Body of pancreas (tissue), 4 donors: ENCODE measurements at places on chromosomes 6 and 20.

DNA sequence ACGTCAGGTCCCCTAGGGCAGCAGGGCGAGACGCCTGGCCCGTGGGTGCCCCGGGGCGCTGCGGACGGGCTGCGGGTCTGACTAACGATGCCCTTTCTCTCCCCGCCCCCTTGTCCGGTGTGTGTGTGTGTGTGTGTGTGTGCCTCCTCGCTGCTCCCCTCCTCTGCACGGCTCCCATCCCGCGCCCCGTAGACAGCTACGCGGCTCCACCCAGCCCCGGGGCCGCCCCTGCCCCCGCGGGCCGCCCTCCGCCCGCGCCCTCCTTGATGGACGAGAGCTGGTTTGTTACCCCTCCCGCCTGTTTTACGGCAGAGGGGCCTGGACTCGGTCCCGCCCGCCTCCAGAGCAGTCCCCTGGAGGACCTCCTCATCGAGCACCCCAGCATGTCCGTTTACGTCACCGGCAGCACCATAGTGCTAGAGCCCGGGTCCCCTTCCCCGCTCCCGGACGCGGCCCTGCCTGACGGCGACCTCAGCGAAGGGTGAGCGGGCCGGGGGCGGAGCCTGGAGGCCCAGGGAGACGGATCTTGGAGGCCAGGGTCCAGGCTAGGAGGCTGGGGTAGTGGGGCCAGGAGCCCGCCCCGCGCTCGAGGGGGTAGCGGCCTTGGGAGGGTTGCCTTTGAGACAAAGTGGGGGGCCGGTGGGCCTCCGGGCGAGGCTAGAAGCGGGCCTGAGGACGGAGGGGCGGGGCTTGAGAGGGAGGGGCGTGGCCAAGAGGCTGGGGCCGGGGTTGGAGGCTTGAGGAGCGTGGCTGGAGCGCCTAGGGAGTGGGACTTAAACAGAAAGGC is 5.1 kb downstream of the TP53INP2 start:
- DNase-seq = peak; percentile 77

- DNase-seq = peak; percentile 15
Observed at GRCh38 chr20:62755817-62756724, 40.2 kb upstream of the MRGBP start.

DNA sequence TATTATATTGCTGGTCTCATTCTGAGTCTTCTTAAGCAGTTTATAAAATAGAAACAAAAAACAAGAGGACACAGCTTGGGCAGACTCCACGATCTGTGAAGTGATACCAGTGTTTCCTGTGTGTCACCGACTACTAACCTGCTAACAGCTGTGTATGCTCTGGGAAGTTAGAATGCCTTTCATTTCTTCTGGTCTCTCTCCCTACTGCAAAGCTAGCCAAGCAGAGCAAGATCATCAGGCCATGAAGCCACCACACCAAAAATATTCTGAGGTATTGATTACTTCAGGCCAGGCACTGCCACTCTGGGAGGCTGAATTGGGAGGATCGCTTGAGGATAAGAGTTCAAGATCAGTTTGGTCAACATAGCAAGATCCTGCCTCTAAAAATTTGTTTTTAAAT is 46.9 kb upstream of the SMIM29 start:
- DNase-seq = no peak

GRCh38 chr20:32004963-32005362 is 5.3 kb upstream of the CCM2L start:
- DNase-seq = no peak

- DNase-seq = no peak
Observed at GRCh38 chr6:64074981-64075380, 439.4 kb downstream of the PHF3 start.

- no peak for DNase-seq
Observed at GRCh38 chr6:148578489-148578814, 168.4 kb upstream of the UST start.

DNA sequence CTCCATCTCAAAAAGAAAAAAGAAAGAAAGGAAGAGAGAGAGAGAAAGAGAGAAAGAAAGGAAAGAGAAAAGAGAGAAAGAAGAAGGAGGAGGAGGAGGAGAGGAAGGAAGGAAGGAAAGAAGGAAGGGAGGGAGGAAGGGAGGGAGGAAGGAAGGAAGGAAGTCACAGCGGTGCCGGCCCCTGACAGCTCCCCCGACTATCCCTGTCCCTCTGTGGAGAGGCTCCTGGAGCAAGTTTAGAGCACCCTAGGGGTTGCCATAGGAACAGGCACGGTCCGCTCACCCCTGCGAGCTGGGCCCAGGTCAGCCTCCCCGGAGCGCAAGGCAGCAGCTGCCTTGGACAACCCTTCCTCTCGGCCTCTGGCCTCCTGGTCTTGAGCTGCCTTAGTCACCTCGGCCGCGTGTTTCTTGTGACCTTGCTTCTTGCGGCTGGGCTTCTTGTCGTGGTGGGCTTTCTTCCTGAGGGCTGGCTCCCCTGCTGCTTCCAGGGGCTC is 6.8 kb downstream of the BNIP5 start:
- no peak for DNase-seq

- no peak for DNase-seq
Observed at GRCh38 chr6:21992178-21992967, 304.5 kb downstream of the PRL start.

DNA sequence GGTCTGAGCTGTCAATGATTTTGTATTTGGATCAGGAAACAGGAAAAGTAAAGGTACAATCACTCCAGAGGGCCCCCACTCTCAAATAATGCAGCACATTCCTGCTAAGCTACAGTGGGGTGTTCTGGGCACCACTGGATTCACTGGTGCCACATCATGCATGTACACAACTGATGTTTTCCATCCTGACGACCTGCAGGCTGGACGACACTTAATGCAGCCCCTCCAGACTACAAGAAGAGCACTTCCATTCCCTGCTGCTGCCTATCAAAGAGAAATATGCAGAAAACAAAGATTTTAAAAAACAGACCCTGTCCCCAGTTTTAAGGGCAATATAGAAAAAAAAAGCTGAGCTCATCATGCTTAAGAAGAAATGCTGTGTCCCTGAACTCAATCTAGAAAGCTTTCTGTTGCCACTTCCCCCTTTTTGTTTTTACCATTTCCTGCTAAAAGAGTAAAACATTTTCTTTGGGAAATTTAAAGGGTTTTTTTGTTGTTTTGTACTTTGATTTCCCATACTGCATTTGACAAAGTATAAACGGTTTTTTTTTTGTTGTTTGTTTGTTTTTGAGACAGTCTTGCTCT is 35.5 kb downstream of the ABHD12 start:
- no peak for DNase-seq

DNA sequence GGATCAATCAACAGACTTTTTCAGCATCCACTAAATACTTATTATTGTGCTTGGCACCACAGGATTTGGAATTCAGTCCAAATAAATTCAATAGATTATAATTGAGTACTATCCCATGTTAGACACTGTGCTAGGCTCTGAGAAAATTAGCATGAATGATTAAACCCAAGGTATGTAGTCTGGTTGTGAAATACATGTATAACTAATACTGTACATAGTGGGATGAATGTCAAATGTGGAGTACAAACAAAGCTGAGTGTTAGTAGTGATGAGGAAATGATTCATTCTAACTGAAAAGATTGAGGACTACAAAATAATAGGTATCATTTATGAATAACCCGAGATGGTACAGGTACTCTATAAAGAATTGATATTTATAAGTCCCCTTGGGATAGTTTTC is 111.9 kb upstream of the FLRT3 start:
- DNase-seq = no peak

DNA sequence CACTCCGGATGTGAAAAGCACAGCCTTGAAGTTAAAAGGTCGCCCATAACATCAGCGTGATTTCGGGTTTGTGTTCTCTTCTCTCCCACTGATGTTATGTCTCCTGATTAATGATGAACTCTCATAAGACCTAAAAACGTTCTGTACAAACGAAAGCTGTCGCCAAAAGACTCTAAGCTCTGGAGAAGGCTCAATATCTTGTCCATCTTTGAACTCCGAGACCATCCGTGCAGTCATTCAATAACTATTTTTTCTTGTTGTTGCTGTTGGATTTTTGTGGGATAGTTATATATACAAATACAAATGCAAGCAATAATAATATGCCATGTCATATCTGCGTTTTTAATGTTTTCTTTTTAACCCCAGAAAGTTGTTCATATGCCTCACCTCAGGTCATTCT is 291.8 kb upstream of the MARCKS start:
- DNase-seq = no peak

- DNase-seq = no peak
Observed at GRCh38 chr6:19550380-19550779, 286.8 kb upstream of the ID4 start.

DNA sequence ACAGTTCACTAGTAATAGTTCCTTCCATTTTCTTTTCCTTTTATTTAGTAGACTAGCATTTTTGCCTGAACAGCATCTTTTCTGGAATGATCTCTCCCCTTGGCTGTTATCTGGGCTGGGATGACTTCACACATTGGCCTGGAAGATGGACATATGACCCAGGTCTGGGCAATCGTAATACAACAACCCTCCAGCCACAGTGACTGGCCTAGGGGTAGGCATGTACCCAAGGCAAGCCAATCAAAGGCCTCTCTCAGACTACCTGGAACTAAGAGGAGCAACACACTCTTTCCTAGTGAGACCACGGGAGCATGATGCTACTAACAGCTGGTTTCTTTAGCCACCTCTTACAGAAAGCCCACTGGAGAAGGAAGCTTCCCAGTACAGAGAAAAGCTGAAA is 252.2 kb downstream of the GMPR start:
- DNase-seq = no peak

GRCh38 chr20:35641743-35642142 is 23.0 kb downstream of the CPNE1 start:
- DNase-seq = no peak

DNA sequence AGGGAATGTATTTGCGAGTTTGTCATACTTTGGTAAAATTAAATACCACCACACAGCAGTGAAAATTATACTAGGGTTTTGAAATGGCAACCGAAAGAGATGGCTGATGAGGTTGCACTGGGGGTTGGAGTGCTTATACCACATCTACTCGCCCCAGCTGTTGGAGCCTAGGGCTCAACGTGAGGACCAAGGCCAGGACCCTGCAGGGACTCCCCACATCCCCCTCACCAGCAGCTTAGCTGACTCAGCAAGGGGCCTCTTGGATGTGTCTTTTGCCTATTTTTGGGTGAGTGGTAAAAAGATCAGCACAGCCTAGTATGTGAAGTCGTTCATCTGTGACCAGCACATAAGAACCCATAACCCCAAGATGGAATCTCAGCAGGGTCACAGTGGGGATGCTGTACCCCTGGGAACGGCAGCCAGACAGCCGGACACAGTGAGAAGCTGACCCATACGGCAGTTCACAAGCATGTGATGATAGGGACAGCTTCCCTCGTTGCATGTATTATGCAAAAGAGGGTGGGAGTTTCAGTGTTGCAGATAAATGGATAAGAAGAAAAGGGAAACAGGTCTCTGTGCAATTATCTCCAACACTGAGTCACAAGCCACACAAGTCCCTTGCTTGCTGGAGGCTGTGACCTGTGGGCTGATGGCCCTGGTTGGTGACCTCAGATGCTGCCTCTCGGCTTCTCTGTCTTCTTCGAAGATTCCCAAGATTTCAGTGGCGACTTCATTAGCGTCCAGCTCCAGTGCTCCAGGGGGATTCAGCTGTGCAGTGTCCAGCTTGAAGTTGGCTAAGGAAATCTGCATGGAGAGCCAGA is 20.9 kb upstream of the SPO11 start:
- DNase-seq = no peak
